ENCODE measurements at places on chromosomes 12 and 14. TPM values are rescaled to one million over a fixed set of nuclear protein-coding genes. Genes with fewer than 3 reads are reported as not detected.

TRHDE gene
- 5.7 TPM for total RNA-seq

CTDSP2 gene
- total RNA-seq = 152 TPM

GPD1 gene
- 1.8 TPM for total RNA-seq

KLRC2 gene
- total RNA-seq = 0.89 TPM
